ENCODE measurements at places on chromosomes 3 and 15.

- no peak for DNase-seq
Observed at GRCh38 chr3:98731720-98732285, 31.3 kb upstream of the ST3GAL6 start.

GRCh38 chr3:192128922-192129321 lies 598.4 kb downstream of the FGF12 start:
- DNase-seq = no peak

- no peak for DNase-seq
Observed at GRCh38 chr3:57015912-57016311, 44.6 kb upstream of the SPATA12 start.

DNA sequence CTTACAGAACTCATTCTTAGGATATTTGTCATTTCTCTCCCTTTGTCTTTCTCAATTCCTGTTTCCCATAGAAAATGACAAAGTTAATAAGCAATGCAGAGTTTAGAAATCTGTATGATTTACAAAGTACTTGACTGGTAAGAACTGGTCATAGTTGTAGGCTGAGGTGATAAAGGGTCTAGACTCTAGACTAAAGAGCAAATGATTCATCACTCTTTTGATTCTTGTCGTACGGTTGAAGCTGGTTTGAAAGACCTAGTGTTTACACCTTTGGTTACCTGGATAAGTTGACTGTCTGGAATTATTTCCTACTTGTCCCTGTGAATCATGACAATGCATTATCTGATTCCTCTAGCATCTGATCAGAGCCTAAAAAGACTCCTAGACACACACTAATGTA lies 58.9 kb upstream of the TP63 start:
- no peak for DNase-seq

DNA sequence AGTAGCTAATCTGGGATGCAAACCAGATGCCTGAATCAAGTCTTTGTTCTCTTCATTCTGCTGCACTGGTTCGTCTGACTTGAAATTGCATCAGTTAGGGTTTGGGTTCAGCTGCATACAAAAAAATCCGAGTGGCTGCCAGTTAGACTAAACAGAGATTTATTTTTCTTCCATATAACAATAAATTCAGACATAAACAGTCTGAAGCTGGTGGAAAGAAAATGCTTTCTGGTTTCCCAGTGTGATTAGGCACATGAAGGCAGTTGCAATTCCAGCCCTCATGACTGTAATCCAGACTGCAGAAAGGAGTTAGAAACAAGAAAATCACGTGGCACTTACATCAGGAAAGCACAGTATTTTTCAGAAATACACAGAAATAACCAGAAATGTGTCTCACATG lies 930.7 kb downstream of the MCTP2 start:
- peak; percentile 41 for DNase-seq

DNA sequence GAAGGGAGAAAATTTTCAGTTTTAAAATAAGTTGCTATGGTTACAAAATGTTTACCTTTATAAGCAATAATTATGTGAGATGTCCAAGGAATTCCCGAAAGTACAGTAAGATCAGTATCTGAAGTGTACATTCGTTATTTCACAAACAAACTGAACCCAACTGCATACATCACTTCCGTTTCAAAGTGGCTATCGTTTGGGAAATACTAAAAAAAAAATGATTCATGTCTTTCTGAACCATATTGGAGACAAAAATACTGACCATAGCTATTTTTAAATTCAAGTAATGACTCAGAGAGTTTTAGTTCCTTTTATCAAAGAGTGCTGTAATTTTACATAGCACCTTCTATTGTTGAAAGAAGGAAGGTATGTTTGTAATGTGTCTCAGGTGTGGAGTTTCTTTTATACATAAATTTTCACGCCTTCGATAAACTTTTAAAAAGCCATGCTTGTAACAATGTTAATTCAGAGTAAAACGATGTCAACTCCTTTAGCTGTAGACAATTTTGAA lies 8.0 kb upstream of the ANKRD28 start:
- no peak for DNase-seq

DNA sequence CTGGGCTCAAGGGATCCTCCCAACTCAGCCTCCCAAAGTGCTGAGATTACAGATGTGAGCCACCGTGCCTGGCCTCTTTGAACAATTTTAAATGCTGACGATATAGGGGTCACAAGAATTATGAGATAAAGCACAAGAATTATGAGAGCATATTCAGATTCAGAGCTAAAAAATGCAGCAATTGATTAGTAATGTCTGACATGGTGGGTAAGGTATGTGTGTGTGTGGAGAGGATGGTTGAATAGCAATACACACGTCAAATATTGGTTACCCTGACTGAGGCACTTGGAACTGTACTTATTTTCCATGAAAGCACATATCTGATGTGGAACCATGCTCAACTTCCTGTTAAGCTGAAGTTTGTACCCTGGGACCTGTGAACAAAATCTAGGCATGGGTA lies 115.6 kb downstream of the EOMES start:
- DNase-seq = no peak

- no peak for DNase-seq
Observed at GRCh38 chr3:117234331-117234730, 524.8 kb downstream of the TUSC7 start.

DNA sequence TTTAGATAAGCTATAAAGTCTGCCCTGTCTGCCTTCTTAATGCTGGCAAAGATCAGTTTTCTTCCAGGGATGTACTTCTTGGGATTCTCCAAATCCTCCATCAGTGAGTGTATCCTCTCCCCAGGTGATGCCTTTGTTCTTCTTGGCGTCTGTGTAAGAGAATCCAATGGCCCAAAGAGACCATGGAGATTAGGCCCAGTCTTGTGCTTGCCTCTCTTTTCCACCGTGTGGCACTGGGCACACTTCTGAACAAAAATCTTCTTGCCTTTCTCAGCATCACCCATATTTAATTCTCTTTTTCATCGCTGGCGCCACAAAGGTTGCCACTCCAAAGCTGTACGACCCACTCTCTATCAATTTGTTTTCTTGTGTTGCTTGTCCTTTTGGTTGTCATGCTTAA lies 32.2 kb upstream of the TAMM41 start:
- no peak for DNase-seq

- DNase-seq = no peak
Observed at GRCh38 chr3:180351601-180352000, 250.4 kb upstream of the TTC14 start.

- peak; percentile 83 for DNase-seq
Observed at GRCh38 chr15:48285329-48286214, 45.7 kb upstream of the DUT start.

- no peak for DNase-seq
Observed at GRCh38 chr15:80562846-80563245, 132.3 kb upstream of the ABHD17C start.

DNA sequence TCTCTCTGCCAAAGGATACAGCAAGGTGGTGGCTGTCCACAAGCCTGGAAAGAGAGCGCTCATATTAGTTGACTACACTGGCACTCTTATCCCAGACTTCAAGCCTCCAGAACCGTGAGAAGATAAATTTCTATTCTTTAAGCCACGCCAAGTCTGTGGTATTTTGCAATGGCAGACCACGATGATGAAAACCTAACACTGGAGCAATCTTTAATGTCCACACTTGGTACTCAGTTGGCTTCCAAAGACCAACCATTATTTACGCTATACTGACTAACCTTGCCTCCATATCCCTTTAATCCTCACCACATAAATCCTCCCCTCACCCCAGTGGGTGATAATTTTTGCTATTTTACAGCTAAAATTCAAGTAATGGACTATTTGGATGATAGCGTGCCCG lies 16.9 kb upstream of the LACTB start:
- no peak for DNase-seq

- no peak for DNase-seq
Observed at GRCh38 chr15:35566991-35567390, 21.0 kb upstream of the DPH6 start.

GRCh38 chr3:152961323-152961722 lies 126.4 kb downstream of the P2RY1 start:
- DNase-seq = peak; percentile 54

- DNase-seq = no peak
Observed at GRCh38 chr3:8236264-8236663, 265.4 kb upstream of the LMCD1 start.

DNA sequence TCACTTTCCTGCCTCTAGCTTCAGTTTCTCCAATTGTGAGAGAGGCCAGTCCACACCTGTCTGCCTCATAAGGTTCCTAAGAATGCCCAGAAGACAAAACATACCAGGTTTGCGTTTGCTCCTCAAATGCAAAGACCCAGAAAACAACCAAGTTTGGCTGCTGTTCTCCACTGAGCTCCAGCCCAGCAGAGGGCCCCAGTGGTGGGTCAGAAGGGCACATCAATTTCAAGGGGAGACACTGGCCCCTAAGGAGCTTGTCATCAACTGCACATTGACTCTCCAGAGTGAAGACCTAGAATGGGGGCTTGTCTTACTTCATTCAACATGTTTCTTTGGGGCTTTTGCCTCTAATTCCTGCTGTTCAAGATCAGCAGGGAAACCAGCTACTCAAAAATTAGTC lies 127.9 kb upstream of the SLC6A11 start:
- no peak for DNase-seq

GRCh38 chr3:52456169-52456799 lies 880 bp downstream of the NISCH start:
- no peak for DNase-seq

GRCh38 chr15:77057072-77057471 lies 13.8 kb downstream of the TSPAN3 start:
- no peak for DNase-seq

DNA sequence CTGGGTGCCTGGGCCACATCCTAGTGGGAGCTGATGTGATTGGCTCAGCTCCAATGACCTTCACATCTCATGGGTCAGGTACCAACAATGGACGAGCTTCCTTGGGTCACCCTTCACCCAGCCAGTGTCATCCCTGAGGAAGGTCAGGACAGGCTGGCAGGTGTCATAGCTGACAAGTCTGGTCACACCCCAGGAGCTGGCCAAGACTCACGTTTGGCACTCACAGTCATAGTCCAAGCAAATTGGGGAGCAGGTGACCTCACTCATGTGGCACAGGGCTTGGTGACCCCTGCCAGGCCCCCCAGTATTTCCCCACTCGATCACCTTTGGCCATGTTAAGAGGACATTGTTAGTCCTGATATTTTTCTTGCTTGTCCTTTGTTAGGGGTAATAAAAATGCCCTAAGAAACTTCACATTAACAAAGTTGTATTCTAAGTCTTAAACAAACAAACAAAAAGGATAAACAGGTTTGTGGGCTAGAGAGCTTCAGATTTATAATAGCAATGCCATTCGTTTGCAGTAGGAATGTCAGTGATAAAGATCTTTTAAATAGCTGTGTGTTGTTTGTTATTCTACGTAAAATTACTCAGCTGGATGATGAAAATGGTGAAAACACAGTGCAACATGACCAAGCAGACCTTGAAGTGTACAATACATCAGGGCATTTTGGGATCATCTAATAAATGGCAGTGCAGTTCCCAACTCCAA lies 79.5 kb upstream of the POMGNT2 start:
- DNase-seq = peak; percentile 72

GRCh38 chr3:73604451-73604850 lies 20.3 kb downstream of the PDZRN3 start:
- DNase-seq = no peak

DNA sequence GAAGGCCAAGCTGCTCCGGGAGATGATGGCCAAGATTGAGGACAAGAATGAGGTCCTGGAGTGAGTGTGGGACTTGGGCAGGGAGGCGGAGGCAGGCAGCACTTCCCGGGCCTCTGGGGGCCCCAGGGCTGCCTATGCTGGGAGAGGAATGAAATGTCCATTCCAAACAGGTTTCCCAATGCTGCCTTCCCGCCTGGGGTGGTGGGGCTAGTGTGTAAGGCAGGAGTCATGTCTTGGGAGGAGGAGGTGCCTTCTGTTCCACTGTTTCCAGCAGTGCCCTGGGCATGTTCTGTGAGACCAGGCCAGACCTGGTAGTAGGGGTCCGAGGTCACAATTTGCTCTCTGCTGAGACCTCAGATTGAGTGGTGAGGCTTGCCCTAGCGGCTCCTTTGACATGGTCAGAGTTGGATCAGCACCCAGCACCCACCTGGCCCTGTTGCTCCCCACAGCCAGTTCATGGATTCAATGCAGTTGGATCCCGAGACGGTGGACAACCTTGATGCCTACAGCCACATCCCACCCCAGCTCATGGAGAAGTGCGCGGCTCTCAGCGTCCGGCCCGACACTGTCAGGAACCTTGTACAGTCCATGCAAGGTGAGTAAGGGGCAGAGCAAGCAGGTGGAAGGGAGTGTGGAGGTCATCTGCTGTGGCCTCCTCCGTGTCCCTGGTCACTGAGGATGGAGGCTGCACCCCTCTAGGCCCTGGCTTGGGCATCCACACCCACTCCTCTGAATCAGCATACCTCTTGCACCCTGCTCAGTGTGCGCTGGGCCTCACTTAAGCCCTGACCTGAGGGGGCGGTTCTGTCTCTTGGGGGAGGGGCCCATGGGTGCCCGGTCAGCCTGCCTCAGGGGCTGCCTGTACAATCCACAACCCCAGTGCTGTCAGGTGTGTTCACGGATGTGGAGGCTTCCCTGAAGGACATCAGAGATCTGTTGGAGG lies 27.3 kb downstream of the PTPN23 start:
- no peak for DNase-seq

GRCh38 chr3:156787001-156787400 lies 39.2 kb upstream of the LEKR1 start:
- no peak for DNase-seq

- DNase-seq = no peak
Observed at GRCh38 chr3:181103605-181104004, 114.1 kb upstream of the DNAJC19 start.

DNA sequence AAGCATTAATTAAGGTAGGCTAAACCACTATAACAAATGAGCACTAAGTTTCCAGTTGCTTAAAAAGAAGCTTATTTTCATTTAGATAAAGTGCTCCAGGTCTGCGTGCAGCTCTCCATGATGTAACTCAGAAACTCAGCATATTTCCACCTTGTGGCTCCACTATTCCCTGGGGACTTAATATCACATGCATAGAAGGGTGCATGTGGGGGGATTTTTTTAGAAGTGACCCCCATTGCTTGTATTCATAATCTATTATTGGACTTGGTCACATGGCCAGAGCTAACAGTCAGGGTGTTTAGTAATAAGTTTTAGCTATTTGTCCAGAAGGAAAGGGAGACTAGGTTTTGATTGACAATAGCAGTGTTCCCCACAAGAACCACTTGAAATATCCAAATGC lies 86.8 kb downstream of the TMCO5A start:
- no peak for DNase-seq

DNA sequence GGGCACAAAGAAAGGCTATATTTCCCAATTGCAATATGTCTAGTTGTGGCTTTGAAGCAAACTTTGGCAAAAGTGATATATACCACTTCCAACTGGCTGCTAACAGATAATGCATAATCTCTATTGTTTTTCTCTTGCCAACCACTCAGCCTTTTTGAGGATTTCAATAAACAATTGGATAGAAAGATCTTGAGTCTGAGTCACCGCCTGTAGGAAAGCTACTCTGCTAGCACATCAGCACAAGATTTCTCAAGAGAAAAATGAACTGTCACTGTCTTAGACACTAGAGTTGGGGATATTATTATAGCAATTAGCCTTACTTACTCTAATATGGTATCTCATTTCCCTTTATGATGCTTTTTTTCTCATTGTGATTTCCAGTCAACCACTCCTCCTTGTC lies 119.7 kb downstream of the SST start:
- no peak for DNase-seq

DNA sequence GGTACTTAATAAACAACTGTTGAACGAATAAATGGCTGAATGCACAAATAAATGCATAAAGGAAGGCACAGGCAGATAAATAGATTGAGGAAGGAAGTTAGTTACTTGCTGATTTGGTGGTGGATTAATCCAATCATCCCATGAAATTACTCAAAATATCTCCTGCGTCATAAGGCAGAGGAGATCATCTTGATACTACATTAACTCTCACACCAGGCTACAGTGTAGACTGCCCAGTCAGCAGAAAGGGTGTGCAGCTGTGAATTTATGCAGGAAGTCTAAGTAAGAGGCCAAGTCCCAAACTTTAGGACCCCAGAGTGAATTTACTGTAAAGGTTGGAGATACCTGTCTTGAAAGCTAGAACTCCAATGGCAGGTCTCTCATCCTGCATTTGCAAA lies 38.6 kb downstream of the PRICKLE2 start:
- DNase-seq = no peak
